SHP77 treated with DMSO at 0.1 percent for 48 hours (cell line): ENCODE measurements at places on chromosomes 11 and 22.

- DNase-seq, result no peak
Measured at GRCh38 chr11:134350381-134350780, 18.6 kb downstream of the GLB1L2 start.

DNA sequence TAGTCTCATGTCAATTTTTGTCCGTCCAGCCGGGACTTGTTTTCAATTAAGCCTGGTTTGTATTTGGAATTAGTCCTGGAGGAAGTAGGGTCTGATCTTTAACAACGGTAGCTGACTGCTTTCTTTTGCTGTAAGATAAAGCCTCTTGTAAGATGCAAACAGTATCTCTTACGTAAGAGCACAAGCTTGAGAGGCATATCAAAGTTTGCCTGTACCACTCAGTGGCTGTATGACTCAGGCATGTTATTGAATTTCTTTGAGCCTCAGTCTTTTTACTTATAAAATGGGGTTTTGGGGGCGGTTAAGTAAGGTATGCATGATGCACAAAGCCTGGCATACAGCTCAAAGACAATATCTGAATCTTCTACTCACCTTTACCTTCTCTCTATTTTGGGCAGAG is 198.4 kb upstream of the NARS2 start:
- no peak for DNase-seq

GRCh38 chr11:72546866-72547265 is 112.5 kb upstream of the CLPB start:
- no peak for DNase-seq

DNA sequence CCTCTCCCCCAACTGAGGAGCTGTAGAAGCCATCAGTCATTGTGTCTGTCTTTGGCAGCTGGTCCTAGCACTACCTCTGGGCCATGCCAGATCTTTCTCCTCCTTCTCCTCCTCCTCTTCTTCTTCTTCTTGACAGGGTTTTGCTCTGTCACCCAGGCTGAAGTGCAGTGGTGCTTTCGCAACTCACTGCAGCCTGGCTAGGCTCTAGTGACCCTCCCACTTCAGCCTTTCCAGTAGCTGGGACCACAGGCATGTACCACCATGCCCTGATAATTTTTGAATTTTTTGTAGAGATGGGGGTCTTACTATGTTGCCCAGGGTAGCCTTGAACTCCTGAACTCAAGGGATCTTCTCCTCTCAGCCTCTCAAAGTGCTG is 50.1 kb upstream of the SHANK2 start:
- no peak for DNase-seq

DNA sequence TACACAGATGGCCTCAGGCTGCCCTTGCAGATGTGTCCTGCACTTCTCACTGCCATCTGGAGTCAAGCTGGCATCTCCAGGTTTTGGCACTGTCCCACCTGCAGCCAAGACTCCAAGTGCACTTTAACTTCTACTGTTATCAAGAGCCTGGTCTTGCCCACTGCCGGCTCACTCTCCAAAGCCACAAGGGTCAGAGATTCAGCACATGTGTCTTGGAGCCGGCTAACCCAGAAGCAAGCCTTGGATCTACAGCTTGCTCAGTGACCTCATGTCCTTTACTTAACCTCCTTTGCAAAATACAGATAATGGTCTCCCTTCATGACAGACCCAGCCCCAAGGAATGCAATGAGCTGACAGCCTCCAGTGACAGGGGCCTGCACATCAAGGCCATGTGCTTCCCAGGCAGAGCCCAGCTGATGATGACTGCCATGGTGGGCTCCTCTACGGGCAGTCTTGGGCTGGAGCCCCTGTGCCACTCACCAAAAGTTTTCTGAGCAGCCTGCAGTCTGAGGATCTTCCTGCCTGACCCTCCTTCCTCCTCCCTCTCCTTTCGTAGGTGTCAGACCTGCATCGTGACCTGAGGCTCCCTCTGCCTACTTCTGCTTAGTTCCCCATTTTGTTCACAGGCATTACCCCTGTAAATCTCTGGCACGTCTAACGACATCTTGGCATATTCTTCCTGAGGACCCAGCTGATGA is 9.0 kb downstream of the TP53AIP1 start:
- no peak for DNase-seq

DNA sequence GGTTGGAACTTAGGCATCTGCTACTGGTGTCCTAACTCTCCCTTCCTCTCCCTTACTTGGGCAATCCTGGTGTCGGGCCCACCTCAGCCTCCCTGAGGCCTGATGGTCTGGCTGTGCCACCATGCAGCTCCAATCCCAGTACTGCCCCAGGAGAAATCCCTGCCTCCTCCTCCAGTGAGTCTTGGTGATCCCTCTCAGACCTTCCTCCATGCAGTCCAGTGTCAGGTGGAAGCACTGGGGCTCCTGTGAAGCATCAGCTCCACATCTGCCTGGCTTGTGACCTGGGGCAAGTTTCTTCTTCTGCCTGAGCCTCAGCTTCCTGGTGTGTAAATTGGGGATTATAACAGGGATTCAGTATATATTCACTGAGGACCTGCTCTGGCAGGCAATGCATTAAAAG is 1.8 kb upstream of the PELI3 start:
- DNase-seq, result no peak

DNA sequence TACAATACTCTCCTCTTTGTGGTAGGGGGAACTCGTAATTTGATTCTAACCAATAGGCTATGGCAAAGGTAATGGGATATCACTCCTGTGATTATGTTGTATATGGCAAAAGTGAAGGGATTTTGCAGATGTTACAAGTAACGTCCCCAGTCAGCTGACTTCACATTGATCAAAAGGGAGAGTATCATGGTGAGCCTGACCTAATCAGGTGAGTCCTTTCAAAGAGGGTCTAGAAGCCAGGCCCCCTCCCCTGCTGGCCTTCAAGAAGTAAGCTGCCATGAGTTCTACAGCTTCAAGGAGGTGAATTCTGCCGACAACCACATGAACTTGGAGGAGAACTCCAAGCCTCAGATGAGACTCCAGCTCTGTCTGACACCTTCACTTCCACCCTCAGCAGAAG is 20.0 kb downstream of the TBRG1 start:
- no peak for DNase-seq

DNA sequence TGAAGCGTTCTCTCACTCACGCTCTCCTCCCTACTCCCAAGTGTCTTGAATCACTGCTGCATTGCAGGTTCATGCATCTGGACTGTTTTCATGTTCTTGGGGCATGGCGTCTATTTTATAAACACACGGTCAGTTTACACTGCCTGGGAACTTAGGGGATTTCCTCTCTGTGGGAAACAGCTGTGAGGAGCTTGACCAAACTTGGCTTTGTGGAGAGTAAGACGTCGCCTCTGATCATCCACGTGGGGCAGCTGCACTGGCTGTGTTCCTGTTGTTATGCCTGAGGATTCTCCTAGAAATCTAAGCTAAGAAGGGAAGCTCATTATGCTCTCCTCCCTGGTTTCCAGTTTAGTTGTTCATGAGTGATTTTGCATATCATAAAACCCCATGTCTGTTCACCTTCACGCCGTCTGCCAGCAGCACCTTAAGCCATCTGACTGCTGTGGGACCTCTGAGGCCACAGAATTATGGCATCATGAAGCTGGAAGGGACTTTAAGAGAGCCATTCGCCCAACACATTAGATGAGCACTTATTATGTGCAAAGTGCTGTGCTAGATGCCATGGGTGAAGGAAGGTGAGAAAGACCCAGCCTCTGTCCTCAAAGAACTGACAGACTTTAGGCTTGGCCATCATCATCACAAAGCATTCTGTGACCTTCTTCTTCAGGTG is 38.8 kb upstream of the POU2AF1 start:
- DNase-seq, result no peak

GRCh38 chr11:114192841-114193389 is 103.3 kb upstream of the NNMT start:
- DNase-seq, result no peak

GRCh38 chr11:26580929-26581328 is 8.9 kb upstream of the MUC15 start:
- no peak for DNase-seq

DNA sequence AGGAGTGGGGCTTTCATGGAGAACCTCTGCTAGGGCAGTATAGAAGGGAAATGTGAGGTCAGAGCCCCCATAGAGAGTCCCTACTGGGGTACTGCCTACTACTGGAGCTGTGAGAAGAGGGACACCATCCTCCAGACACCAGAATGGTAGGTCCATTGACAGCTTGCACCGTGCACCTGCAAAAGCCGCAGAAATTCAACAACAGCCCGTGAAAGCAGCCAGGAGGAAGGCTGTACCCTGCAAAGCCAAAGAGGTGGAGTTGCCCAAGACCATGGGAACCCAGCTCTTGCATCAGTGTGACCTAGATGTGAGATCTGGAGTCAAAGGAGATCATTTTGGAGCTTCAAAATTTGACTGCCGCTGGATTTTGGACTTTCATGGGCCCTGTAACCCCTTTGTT is 245.6 kb downstream of the TENM4 start:
- DNase-seq, result no peak

DNA sequence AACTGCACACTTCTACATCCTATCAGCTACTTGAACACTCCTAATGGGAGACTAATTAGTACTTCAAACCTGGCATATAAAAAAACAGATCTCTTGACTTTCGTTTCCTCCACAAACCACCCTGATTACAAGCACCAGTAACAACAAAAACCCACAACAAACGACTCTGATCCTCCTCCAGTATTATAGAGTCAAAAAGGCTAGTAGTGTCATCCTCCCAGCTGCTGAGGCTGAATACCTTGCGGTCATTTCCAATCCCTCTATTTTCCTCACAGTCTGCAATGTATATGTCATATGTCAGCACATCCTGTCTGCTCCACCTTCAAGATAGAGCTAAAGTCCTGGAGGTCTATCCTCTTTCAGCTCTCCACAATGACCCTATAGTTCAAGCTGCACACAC is 688.9 kb upstream of the RAG2 start:
- DNase-seq, result no peak

GRCh38 chr11:61911701-61912529 is 5.5 kb downstream of the RAB3IL1 start:
- DNase-seq, result no peak

- no peak for DNase-seq
Measured at GRCh38 chr11:86999859-87000753, 37.6 kb upstream of the TMEM135 start.

- DNase-seq, result no peak
Measured at GRCh38 chr22:36885474-36885873, 24.7 kb downstream of the NCF4 start.

DNA sequence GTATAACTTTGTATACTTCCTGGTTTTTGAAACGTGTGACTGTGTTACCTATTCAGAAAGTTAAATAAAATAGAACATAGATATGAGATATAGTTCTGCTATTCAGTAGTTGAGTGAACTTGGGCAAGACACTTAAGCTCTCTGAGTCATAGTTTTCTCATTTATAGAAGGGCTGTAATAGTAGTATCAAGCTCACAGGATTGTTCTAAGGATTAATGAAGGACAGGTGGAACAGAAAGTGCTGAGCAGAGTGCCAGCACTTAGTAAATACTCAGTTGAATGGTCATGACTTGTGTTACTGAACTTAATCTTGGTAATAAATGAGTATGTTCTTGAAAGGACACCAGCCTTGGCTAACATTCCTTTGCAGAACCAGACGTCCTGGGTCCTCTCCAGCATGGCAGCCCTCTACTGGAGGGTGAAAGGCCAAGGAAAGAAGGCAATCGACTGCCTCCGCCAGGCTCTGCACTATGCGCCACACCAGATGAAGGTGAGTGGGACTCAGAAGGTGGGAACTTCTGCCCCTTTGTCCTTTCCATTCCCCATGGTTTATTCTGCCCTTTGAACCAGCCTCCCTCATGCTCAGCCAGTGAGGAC is 131.2 kb downstream of the TTC17 start:
- DNase-seq, result no peak

DNA sequence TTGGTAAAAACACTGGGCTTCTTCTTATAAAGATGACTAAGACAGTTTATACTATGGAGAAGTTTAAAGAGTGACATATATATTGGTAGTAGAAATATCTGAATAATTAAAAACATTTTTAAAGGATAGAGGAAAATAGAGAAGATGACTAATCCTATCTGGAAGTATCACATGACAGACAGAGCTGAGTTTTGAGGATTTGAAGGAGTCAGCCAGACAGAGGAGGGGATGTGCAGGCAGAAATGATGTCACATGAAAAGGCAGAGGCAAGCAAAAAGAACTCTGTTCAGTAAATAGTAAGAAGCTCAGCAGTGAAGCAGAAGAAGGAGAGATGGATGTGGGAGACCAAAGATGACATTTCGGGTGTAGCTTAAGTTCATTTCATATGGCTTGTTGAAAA is 1.6 kb downstream of the OR10A2 start:
- DNase-seq, result no peak

DNA sequence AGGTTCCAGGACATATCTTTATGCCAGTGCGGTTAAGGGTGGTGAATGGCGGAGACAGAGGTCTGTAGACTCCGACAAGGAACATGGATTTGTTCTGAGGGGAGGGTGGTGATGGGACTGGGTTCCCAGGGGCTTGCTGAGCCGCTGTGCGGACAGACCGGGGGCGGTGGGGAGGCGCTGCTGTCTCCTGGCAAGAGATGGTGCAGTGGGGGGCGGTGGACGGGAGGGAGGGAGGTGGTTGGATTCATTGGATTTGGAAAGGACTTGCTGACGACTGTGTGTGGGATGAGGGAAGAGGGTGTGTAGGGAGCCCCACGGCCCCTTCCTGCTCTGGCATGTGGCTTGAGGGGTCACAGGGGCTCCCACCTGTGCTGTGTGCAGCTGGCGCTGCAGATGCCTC is 43.2 kb downstream of the FLRT1 start:
- no peak for DNase-seq

GRCh38 chr11:100830978-100831732 is 144.1 kb downstream of the ARHGAP42 start:
- peak; percentile 23 for DNase-seq

- no peak for DNase-seq
Measured at GRCh38 chr11:94882931-94883330, 90.4 kb downstream of the CWC15 start.

DNA sequence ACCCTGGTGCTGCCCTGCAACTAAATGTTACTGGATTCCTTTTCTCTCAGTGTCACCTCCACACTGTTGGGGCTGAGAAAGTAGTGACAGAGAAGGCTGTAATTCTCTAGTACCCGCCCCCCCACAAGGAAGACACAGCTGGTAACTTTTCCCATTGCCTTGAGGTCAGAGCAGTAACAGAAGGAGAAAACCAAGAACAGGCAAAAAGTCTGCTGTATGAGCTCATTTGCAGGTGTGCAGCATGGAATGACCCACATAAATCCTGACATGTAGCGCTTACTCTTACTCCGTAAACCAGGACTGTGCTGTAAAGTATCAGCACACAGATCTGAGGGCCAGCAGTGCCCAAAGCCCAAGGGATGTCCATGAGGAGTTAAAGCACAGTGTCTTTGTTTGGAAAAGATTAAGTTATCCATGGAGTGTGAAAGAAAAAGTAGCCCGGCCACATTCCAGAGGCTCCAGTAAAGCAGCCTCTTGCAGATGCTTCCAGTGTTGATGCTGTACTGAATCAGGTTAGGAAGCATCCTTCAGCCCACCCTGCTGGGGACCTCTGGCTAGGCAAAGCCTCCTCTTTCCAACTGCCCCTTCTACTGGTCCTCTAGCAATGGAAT is 120.7 kb downstream of the PLEKHA7 start:
- DNase-seq, result no peak

DNA sequence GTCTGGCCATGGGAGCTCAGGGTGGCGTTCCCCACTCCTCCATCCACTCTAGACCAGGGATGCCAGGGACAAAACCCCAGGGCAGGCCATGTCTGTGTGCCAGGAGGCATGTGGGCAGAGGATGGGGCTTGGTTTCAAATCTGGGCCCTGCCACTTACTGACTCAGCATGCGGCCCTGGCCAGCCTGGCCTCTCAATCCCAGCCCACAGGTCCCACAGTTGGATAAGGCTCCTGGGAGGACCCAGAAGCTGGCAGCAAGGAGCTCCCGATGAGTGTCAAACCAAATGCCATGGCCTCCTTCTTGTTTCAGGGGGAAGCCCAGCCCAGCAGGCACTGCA is 1290.4 kb downstream of the BRD1 start:
- DNase-seq, result no peak

GRCh38 chr11:12289667-12290476 is 87.5 kb upstream of the PARVA start:
- DNase-seq, result no peak
